Activated gamma-delta T cell (primary cell): ENCODE measurements at places on chromosomes 5 and 9.

DNA sequence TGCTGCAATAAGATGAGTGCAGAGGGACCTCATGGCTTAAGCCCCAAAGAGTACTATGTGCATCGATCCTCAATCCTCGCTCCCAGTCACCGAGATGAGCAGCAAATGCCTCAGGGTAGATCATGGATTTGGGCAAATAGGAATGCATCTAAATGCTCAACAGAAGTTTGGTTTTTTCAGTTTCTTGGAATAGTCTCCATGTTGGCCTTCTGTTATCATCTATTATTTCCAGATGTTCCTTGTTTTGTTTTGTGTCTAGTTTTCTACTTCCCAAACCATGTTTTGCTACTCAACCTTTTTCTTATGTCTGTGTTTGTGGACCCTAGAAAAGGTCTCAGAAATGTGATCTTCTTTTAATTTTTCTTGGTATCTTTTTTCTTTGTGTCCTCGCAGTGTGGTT, 43.5 kb upstream of the RASGRF2 start:
- DNase-seq, result no peak

GRCh38 chr9:127159949-127160610, 37.6 kb upstream of the ANGPTL2 start:
- DNase-seq, result no peak

DNA sequence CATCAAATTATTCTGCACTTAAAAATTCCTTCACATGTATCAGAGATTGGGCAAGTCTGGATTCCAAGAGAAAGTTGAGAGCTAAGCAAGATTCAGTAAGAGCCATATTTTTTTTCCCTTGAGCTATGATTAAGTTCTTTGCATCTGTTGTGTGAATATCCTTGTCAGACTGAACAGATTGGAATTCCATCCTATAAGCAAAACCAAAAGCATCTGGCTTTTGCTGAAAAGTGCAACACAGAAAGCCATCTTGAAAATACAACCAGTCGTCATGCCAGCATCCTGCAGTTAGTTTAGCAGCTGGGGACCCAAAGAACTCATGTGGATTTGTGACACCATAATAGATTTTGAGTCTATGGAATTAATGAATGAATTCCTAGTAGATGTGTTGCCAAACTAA, 316.9 kb downstream of the MTRR start:
- DNase-seq, result no peak

DNA sequence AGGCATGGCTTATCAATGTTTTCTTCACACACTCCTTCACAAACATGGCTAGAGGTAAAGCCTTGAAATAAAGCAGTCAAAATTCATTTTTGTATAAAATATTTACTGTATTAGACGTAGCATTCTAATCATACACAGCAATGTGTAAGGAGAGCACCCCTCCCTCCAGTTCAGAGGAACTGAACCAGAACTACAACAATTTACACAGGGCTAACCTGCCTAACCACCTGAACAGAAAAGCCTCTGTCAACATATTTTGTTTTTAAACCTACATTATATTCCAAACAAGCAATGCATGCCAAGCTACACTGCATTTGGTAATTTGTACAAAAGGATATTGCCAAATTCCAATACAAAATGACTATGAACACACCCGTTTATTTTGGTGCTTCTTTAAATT, 41.6 kb downstream of the MLLT3 start:
- no peak for DNase-seq

GRCh38 chr5:923281-923873, 30.7 kb downstream of the TRIP13 start:
- DNase-seq, result peak; percentile 22

DNA sequence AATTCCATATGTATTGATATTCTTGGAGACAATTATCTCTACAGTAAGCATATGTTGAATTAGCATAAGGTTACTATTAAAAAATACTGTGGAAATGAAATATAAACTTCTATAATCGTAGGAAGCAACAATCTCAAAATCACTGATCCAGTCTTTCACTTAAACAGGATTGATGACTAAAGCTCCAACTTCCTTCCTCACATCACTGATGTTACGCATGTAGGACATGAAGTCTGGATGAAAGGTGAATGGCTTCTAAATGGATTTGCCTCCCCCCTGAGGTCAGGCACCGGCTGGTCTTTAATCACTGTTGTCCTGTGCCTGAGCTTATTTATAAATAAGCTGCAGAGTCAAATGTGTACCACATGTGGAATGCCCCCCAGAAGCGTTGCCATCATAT, 157.1 kb upstream of the NFIB start:
- DNase-seq, result no peak

- no peak for DNase-seq
Observed at GRCh38 chr5:141515141-141515540, 26.3 kb downstream of the PCDHGC5 start.

- no peak for DNase-seq
Observed at GRCh38 chr9:114112778-114113584, 13.9 kb upstream of the KIF12 start.

- no peak for DNase-seq
Observed at GRCh38 chr9:3628239-3628638, 102.4 kb upstream of the RFX3 start.

DNA sequence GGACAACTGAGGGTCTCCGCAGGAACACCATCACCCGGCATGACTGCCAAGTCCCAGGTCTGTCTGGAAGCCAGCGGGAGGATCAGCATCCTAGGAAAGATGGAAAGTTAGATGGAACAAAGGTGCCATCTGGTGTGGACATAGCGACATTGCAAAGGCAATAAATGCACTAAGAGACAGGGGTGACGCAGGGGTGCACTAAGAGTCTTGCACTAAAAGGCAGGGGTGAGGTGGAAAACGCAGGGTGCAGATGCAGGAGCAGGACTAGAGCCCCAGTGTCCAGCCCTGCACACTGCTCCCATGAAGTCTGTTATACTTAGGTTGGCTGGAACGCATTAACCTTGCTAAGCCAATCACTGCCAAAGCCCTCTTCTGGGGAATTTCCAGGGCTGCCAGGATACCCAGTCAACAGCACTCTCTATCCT, 15.5 kb downstream of the ATOX1 start:
- no peak for DNase-seq

GRCh38 chr9:107455425-107456135, 34.0 kb downstream of the KLF4 start:
- no peak for DNase-seq

DNA sequence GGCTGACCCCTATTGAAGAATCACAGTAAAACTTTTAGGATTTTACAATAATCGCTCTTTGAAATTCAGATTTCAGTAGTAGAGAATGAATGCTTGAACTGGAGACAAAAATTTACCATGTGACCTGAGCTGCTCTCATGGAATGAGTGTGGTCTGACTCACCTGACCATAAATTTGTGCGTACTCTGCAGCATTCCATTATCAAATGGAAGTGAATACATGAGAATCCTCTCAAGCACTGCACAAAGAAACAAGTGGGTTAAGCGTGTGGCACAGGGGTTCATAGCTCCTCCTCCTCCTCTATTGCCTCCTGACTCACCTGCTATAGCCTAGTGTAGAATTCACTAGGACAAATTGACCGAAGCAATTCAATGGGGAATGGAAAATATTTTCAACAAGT, 269.8 kb upstream of the CDH9 start:
- no peak for DNase-seq

- DNase-seq, result no peak
Observed at GRCh38 chr5:143501310-143502044, 98.0 kb upstream of the NR3C1 start.

- DNase-seq, result no peak
Observed at GRCh38 chr5:153456993-153457392, 33.5 kb upstream of the GRIA1 start.

GRCh38 chr5:83345423-83345822, 126.1 kb upstream of the VCAN start:
- DNase-seq, result no peak

- DNase-seq, result no peak
Observed at GRCh38 chr5:98941131-98941883, 12.5 kb upstream of the CHD1 start.

GRCh38 chr5:174067499-174067898, 22.0 kb downstream of the NSG2 start:
- no peak for DNase-seq

DNA sequence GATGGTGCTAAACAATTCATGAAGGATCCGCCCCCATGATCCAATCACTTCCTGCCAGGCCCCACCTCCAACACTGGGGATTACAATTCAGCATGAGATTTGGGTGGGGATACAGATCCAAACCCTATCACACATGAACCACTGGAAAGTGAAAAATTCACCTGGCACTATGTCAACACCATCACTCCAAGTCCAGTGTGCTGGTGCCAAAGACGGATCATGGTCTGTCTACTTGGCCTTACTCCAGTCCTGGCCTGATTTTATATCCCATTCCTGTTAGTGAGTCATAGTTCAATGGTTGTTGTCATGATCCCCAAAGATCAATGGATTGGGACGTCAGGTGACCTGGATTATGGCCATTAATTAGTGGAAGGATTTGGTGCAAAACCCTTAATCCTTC, 147.4 kb upstream of the RPS23 start:
- DNase-seq, result no peak
